K562 (cell line): ENCODE measurements at places on chromosomes 4 and X.

GRCh38 chr4:30471861-30472260, 248.3 kb upstream of the PCDH7 start:
- no peak for DNase-seq

DNA sequence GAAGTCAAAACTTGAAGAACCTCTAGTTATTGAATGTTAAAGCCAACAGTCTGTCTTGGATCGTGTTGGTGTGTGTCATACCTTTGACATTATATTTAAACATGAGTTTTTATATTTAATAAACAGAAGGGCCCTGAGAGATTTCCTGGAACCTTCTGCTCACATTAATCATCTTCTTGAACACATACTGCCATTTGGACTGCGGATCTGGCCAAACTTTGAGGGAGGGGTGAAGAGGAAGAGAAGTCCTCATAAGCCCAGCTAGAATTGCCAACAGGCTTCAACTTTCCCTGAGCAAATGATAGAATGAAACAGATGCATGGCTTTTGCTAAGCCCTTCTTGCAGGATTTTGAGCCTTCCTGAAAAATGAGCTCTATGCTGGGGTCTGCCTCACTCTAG, 27.4 kb downstream of the CCKAR start:
- no peak for DNase-seq

- DNase-seq = no peak
These were observed 144.3 kb downstream of the RTL3 start for GRCh38 chrX:78514852-78515251.

- DNase-seq = no peak
These were observed 30.0 kb upstream of the HUWE1 start for GRCh38 chrX:53716328-53717088.

DNA sequence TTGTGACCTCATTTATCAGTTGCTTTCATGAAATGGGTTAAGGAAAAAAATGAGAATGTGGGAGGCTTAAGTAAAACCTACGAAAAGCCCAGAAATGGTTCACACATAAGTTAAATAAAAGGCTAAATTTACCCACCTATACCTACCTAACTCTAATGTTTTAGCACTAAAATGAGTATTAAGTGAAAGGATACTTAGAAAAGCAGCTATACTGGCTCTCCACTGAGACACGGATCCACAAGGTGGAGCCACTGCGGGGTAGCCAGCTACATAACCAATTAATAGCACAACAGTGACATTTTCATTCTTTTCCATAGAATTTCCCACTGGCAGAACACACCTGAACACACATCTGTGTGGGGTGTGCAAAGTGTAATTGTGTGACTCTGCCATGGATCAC, 101.9 kb downstream of the MAML3 start:
- peak; percentile 30 for DNase-seq

- no peak for DNase-seq
These were observed 171.4 kb downstream of the CRLF2 start for GRCh38 chrX:1041091-1041490.

- no peak for DNase-seq
These were observed 1.9 kb upstream of the TBC1D14 start for GRCh38 chr4:6907658-6908191.

DNA sequence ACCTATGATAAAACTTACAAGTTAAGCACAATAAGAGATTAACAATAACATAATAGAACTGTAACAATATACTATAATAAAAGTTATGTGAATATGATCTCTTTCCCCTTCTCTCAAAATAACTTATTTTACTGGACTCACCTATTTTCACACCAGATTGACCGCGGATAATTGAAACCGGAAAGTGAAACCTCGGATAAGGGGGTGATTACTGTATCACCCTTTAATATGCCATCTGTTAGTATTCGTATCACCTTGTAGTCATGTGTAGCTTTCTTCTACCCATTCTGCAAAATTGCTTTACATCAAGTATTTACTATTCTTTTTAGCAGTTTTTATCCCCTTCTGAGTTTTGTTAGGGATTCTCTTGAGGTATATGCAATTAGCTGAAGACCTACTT, 1.8 kb downstream of the SPCS3 start:
- DNase-seq = no peak

DNA sequence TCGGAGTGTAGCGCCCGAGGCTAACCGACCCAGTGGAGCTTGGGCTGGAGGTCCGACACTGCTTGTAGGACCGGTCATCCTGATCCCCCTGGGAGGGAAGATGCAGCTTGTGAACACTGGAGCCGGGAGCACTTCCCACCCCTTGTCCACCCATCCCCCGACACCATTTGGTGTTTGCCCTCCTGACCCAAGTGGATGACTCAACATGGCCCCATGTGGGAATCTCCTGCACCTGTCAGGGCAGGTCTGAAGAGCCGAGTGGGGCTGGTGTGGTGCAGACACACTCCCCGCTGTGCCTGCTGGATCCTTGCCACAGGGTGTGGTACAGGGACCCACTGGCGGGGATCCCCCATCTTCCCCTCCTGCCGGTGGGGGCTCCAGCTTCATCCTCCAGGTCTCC, 90.0 kb upstream of the AFAP1 start:
- DNase-seq = no peak

GRCh38 chr4:43835869-43836268, 612.7 kb downstream of the KCTD8 start:
- no peak for DNase-seq

DNA sequence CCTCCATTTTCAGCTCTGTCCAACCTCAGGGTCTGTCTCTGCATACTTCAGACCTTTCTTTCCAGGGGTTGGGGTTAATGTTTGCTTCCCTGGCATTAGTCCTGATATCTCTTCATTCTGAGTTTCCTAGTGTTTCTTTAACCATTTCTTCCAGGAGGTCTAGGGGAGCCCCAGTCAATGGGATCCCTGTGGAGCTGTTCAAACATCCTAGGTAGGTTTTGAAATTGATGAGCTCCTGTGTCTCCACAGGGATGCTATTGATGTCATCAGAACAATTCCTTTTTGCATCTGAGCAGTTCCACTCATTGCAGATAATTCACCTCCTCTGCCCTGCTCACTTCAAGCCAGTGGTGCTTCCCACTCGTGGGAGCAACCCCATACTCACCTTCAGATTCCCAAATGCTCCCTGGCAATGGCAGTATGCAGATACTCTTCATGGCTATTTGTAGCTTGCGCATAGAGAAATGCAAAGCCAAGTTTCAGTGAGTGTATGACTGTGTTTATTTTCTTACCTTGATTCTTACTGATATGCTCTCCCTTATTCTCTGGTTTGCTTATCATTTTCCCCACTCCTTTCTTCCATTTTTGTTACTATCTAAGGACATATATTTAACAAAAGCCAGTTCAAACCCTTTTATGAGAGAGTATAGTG, 33.7 kb upstream of the LIMCH1 start:
- DNase-seq = no peak
